Naive B cell (primary cell): ENCODE measurements at places on chromosomes 6 and 20. TPM values are rescaled to one million over a fixed set of nuclear protein-coding genes. Genes with fewer than 3 reads are reported as not detected.

Gene HRH3
- not detected for polyA plus RNA-seq

Gene HBS1L
- 52.0 TPM for polyA plus RNA-seq

Gene VNN1
- 0.09 TPM for polyA plus RNA-seq

DNA sequence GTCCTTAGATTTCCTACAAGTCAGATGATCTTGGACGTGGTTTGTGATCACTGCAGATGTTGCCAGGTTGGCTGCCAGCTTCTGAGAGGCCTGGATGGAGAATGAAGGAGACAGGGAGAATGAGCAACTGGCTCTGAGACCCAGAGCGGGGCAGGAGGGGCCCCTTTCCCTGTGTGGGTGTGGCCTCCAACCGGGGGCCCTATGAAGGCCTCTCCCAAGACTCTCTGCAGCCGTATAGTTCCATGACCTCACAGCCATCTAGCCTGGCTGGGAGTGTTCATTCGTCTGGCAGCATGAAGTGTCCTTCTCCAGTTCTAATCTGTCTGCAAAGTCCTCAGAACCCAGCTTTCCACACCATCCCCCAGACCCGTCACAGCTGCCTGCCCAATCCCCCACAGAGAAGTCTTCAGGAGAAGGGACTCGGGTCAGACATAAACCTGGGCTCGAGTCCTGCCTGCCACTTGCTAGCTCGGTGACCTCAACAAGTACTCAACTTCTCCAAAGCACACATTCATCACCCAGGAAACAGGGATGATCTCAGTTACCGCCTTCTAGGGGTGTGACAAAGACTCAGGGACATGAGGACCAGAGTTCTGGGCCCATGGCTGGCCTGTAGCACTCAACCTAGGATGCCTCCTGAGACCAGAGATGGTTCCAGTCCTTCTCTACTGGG, 122.6 kb downstream of the EDN3 start:
- DNase-seq, result no peak

Gene C6orf15
- polyA plus RNA-seq, result not detected

Gene BTNL2
- not detected for polyA plus RNA-seq

DNA sequence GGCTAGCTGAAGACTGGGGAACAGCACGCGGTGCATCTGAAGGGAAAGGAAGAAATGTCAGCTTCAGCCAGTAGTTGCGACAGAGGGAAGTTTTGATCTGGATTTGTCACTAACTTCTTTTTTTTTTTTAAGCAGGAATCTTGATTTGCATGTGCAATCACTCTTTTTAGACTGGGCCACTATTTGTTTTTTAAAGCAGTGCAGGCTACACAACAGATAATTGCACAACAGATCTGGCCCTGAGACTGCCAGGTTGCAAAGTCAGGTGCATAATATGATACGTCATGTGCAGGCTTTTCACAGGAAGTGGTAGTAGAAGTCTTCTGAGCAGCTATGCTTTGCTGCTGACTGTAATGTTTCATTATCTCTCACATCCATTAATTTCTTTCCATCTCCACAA, 13.5 kb downstream of the PFDN4 start:
- no peak for DNase-seq

DNA sequence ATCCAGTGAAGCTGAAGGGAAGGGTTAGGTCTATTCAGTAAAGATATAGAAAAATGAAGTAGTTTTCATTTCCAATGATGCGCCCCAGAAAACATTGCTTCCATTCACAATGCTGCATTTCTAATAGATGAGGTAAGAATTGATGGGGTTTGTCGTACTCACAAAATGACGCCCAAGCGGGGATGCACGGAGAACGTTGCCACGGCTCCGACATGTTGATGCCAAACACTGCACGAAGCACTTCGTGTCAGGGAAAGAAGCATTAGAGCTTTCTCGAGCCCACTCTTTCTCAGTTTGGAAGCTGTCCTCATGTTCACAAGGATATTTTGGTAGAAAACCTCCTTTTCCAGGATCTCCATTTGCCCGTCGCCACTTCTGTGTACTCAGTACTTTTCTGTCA, 21.6 kb upstream of the MAFB start:
- DNase-seq, result no peak

Gene HSPA12B
- not detected for polyA plus RNA-seq

Gene SIRPG
- polyA plus RNA-seq, result not detected

DNA sequence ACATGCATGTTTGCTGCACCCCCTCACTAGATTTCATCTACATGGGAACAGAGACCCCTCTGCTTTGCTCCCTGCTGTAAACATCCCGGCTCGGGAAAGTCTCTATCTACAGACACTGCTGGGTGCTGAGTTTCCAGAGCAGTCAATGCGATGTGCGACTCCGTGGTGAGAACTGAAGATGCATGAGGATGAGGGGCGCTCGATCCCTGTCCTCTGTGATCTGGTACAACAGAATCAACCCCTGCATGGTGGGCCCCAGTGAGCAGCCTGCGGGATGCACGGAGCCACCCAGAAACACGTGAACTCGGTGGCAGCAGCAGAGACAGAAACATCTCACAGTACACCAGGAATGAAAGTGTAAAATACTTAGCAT, 83.1 kb downstream of the THBS2 start:
- DNase-seq, result no peak

Gene PNPLA1
- polyA plus RNA-seq, result not detected

DNA sequence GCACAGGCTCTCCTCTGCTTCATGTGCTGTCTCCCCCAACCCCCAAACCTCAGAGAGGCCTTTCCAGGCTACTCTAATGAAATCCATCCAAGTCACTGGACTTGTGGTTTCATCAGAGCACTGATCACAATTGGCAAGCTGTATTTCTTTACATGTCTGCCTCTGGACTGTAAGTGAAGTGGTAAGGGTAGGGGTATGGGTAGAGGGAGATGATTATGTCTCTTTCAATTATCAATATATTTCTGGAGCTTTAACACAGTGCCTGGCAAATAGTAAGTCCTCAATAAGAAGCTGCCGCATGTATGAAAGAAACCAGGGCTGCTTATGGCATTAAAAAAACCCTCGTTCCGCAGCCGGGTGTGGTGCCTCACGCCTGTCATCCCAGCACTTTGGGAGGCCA, 5.4 kb downstream of the TRERF1 start:
- DNase-seq, result no peak

DNA sequence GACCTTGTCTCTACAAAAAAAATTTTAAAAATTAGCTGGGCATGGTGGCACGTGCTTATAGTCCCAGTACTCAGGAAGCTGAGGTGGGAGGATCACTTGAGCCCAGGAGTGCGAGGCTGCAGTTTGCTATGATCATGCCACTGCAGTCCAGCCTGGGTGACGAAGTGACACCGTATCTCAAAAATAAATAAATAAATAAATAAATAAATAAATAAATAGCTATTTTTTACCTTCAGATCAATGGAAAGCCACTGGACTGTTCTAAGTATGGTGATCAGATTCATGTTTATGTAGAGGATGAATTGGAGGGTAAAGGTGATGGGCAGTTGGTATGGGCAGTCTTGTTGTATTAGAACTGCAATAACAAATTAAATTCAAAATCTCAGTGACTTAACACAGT, 24.0 kb downstream of the DSTN start:
- DNase-seq, result no peak

DNA sequence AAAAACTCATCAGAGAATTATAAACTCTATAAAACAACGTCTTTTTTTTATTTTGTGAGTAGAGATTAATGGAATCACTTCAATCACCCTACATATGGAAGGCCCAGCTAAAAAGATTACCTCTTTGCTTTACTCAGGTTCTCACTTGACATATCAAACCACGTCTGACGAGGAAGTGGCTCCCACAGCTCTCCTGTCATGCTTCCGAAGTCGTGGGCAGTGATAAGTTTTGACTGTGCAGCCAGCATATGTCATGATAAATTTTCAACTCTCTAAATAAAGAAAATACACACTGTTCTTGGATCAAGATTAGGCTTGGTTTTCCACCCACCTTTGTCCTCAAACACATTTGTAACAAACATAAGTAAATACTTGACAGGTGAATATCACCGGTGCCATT, 279.5 kb upstream of the RNF217 start:
- DNase-seq, result no peak

DNA sequence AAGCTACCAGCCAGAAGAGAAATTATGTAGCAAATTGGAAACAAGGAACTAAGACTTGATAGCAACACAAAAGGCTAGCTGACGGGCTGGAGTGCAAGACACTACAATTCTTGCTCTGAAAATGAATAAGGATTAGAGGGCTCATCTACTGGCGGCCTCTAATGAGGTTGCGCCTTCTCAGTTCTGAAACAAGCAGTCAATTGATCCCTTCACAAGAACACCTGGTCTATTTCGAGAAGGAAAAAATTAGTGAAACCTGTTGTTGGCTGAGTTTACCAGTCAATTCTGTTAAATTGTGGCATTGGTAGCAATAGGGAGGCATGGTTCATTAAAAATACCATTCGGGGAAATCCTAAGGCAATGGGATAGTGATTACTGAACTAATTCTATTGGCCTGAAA, 74.8 kb upstream of the JARID2 start:
- no peak for DNase-seq

Gene FAM229B
- polyA plus RNA-seq, result 5.0 TPM
